EL (cell line): ENCODE measurements at places on chromosomes 1 and 21.

- DNase-seq: no peak
Observed at GRCh38 chr1:45886229-45886628, 82.8 kb downstream of the MAST2 start.

DNA sequence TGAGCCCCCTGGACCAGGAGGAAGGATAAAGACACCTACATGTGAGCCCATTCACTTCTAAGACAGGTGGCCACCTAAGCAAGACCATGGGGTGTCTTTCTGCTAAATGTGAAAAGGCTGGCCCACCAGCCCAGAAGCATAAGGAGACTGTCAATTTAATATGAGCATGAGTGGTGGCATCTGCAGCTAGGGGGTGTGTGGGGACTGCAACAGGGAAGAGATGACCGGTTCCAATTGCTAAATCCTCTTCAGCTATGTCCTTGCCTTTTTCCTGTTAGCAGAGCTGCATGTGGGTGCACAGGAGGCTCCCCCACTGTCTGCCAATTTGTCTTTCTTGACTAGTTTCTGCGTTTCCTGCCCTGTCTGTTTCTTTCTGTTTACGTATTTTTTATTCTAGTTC lies 22.3 kb upstream of the BMP8A start:
- DNase-seq: no peak

DNA sequence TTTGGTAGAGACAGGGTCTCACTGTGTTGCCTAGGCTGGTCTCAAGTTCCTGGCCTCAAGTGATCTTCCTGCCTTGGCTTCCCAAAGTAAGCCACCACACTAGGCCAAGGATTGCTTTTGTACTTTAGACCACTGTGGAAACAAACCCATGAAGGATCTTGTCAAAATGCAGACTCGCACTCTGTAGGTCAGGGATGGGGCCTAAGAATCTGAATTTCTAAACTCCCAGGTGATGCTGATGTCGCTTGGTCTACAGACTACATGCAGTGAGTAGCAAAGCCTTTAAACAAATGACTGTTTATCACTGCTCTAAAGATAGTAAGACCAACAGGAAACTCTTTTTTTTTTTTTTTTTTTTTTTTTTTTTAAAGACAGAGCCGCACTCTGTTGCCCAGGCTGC lies 54.1 kb upstream of the MUTYH start:
- DNase-seq: no peak

DNA sequence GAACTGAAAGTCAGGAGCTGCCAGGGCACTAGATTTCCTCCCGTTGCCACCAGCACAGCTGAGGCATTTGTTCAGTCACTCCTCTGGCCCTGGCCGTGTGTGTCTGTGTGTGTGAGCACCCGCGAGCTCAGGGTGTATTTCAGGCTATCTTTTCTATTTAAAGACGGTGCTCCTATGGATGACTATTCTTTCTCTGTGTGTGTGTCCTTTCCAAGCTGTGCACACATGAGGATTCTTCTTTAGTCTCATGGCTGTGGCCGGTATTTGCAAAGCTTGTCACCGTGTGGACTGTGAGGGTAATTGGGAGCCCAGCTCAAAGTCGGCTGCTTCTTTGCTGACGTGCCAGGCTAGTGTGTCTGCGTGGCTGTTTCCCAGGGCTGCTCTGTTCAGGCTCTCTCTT lies 3.0 kb upstream of the KCND3 start:
- DNase-seq: no peak

- no peak for DNase-seq
Observed at GRCh38 chr1:110281363-110282290, 57.5 kb upstream of the RBM15 start.

DNA sequence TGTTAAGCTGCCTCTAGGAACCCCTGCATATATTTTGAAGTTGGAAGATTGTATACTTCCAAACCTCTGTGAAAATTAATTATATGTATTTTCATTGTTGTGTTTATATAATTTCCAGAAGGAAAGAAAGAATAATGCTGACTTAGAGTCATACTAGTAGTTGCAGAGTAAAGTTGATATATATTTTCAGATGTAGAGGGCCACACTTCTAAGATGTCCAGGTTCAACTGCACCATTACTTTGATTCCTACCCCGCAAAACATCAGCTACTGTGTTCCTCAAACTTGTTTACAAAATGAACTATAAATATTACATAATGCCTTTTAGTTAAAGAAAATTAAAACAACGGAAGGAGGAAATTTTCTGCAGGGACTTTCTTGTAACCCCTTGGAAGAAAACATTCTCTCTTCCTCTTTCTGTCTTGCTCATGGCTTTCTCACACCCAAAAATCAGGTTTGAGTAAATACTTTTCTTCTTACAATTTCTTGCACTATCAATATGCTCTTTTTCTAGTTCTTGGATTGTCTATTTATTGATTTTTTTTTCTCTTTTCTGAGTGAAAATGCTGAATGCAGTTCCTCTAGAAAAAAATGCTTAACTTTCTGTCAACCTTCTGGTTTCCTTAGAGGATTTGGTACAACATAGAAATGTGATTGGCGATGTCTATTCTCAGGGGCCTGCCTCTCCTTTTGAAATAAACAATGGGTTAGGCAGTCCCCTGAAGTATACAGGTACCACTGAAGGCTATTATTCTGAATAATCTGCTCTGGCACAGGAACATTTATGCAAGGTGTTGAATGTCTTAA lies 867.8 kb downstream of the TTLL7 start:
- DNase-seq: no peak

GRCh38 chr1:234869182-234870019 lies 259.2 kb downstream of the TOMM20 start:
- no peak for DNase-seq
